ENCODE measurements at places on chromosomes 2 and 18. TPM values are rescaled to one million over a fixed set of nuclear protein-coding genes. Genes with fewer than 3 reads are reported as not detected.

CD8B gene
- total RNA-seq = 1.5 TPM

VIL1 gene
- total RNA-seq = not detected

CD28 gene
- 4.7 TPM for total RNA-seq

CCDC74A gene
- 20.7 TPM for total RNA-seq

DNA sequence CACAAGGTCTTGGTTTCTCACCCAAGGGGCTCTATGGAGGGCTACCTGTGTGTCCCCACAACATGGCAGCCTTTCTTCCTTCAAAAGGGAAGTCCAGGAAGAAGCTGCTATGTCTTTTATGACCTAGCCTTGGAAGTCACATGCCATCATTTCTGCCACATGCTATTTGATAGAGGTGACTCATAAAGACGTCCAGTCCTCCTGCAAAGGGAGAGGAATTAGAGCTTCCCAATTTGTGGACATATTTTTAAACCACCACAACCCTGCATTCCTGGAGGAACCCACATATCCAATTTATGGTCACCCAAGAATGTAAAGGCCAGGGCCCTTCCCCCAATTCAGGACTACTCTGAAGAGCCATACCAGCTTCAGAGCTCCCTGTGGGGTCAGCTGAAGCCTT, 246.2 kb downstream of the CYP26B1 start:
- DNase-seq = no peak

DNA sequence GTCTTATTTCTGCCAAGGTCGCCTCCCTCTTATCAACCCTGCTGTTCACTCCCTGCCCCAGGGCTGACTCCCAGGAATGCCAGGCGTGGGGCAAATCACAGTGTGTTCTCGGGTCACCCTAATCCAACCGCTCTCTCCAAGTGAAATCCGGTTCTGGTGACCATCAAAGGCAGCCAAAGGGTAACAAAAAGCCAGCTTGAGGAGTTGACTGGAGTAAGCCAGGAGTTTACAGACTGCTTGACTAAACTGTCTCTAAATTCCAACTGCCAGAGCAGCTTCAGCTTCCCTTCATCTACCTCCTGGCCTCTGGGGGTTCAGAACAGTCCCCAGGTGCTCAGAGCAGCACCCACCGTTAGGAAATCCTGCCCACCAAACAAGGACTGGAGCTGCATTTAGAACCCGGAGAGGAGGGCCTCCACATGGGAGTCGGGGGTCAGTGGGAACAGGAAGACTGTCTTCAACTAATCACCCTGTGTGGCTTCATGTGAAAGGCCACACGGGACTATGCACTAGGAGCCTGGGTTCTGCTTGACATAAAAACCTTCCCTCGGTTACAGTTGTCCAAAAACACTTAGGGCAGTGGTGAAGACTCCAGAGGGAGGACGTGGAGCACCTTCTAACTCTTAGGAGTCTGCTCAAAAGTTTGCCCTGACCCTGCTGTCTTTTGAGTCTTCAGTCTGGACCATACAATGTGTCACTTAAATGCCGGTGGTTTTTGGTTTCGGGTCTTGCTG, 24.2 kb upstream of the MCFD2 start:
- no peak for DNase-seq

GRCh38 chr2:114659880-114660279, 217.4 kb downstream of the DPP10 start:
- no peak for DNase-seq

- no peak for DNase-seq
These were observed 47.8 kb upstream of the CAVIN2 start for GRCh38 chr2:191894681-191895147.

- DNase-seq = no peak
These were observed 902.3 kb downstream of the MBD2 start for GRCh38 chr18:53322163-53322562.

GRCh38 chr18:1774261-1774660, 797.0 kb downstream of the METTL4 start:
- DNase-seq = no peak

DNA sequence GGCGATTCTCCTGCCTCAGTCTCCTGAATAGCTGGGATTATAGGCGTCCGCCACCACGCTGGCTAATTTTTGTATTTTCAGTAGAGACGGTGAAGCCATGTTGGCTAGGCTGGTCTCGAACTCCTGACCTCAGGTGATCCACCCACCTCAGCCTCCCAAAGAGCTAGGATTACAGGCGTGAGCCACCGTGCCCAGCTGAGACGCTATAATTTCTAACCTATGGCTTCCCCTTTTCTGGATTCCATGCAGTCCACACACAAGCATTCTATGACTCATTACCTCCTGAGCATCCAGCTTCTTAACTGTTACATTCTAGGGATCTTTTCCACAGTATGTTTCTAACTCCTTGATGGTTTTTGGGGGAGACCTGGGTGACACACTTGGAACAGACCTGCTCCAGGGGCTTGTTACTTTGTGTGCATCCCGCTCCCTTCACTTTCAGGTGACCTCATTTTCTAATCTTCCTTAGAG, 11.8 kb upstream of the KCMF1 start:
- no peak for DNase-seq

DNA sequence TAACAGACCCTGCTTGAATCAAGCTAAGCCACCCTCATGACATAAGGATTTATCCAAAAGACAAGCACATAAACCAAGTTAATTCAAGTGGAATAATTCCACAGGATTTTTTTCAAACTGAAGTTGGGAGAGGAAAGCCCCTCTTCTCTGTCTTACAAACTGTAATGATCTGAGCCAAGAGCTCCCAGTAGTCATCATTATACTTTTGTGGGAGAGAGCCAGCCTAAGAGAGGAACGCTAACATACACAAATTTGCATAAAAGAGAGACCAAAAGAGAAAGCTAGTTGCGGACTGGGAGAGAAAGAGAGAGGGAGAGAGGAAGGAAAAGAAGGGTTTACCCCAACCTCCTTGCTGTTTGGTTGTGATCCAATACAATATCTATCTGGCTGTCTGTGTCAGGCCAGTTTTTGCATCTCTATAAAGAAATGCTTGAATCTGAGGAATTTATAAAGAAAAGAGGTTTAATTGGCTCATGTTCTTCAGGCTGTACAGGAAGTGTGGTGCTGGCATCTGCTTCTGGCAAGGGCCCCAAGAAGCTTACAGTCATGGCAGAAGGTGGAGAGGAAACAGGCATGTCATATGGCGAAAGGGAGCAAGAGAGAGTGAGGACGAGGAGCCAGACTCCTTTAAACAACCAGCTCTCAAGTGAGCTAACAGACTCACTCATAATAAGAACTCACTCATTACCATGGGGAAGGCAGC, 20.8 kb upstream of the PUM2 start:
- no peak for DNase-seq

DNA sequence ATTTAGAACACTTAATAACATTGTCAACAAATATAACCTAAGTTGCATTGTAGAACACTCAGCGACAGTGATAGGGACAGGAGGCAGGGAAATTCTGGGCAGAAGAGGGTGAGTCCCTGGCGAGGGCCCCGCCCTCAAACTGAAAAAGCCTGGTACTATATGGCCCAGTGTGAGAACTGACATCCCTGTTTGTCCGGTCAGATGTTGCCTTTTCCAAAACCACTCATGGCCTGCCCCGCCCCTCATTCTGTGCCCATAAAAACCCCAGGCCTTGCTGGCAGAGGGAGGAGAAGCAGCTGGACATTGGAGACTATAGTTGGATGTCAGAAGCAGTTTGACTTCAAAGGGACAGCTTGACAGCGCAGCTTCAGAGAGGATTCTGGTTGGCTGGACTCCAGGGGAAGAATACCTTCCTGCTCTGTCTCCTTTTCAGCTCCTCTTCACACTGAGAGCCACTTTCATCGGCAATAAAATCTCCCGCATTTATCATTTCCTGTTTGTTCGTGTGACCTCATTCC, 47.0 kb downstream of the FAM117B start:
- no peak for DNase-seq

DNA sequence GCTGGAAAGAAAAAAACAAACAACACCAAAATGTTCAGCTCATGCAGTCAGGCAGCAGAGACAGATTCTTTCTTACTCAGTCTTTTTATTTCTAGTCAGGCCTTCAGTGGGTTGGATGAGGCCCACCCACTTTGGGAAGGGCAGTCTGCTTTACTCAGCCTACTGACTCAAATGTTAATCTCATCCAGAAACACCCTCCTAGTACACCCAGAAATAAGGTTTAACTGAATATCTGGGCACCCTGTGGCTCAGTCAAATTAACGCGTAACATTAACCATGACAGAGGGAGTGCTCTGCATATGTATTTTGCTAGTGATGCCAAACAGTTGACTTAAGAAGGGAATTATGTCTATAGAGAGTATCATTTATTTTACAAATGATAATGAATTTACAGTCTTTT, 401.6 kb downstream of the PARD3B start:
- no peak for DNase-seq

DNA sequence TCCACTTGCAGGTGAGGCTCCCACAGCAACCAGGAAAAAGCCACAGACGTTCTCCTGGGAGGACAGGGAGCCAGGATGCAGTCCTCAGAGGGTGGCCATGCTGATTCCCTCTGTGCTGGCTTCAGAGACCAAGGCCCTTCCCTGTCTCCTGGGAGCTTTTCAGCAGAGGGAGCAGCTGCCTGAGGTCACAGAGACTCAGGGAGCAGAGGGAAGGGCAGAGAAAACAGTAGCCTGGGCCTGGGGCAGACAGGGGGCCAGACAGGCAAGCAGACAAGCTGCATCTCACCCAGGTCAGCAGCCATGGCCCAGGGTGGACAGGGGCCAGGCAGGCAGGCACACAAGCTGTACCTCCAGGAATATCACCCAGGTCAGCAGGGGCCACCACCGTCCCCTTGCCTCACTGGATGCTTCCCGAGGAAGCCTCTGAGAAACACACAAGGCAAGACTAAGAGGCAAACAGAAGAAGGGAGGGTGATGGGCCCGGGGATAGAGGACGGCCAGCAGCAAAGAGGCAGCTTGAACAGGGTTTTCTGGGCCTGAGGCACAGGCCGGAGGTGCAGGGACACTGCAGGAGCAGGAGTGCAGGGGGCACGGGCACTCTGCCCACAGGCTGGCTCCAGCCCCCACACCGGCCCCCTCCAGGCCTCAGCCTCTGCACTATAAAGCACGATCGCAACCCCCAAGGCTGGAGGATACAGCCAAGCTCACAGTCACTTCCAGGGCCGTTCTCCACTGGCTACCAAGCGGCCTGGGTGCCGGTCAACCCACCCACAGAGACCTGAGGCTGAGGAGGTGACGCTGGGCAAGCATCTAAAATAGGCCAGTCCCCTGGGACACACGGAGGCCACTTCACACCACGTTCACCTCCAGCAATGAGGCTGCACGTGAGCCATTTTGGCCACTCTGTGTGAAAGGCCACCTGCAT, 6.1 kb downstream of the SLC66A2 start:
- no peak for DNase-seq

DNA sequence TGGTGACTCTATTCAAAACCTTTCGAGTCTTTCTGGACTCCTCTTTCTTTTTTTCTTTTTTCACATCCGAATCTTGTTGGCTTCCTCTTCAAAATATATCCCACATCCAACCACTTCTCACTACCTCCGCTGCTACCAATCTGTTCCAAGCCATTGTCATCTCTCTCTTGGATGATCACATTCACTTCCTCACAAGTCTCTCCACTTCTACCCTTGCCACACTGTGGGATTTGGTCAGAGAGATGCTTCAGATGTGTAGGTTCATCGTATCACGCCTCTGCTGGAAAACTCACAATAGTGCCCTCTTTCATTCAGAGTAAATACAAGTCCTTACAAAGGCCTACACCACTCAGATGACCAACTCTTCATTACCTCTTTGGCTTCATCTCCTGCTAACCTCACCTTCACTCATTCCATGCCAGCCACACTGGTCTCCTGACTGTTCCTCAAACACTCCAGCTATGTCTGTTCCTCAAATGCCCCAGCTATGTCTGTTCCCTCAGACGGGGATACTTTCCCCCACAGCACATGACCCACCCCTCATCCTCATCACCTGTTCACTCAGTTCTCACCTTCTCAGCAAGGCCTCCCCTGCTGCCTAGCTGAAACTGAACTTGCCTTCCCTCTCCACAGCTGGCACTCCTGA, 67.2 kb upstream of the PELI1 start:
- DNase-seq = no peak

All from spinal cord (tissue), 10 donors.